Natural killer cell (primary cell): ENCODE measurements at places on chromosomes 4 and X. TPM values are rescaled to one million over a fixed set of nuclear protein-coding genes. Genes with fewer than 3 reads are reported as not detected.

DNA sequence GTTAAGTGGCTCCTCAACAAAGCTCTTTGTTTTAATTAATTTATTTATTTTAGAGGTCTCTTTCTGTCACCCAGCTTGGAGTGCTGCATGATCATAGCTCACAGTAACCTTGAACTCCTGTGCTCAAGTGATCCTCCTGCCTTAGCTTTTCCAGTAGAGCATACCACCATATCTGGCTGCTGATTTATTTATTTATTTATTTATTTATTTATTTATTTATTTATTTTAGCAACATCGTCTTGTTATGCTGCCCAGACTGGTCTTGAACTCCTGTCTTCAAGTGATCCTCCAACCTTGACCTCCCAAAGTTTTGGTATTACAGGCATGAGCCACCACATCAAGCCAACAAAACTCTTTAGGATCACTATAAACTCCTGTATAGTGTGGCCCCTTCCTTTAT lies 15.8 kb upstream of the KLF8 start:
- no peaks in the 10 kb centered on the region for H3K4me1 ChIP-seq
- H3K27ac ChIP-seq: no peak overlapping the region
- no peak overlapping the region for H3K4me3 ChIP-seq

DNA sequence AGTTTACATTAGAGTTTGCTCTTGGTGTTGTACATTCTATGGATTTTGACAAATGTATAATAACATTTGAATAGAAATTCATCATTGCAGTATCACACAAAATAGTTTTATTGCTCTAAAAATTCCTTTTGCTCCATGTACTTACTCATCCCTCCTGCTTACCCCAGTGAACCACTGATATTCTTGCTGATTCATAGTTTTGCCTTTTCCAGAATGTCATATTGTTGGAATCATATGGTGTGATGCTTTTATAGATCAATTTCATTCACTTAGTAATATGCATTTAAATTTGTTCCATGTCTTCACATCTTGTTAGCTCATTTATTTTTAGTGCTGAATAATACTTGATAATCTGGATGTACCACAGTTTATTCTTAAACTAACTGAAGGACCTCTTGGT lies 1593.2 kb downstream of the C4orf33 start:
- no peaks in the 10 kb centered on the region for H3K36me3 ChIP-seq
- H3K4me1 ChIP-seq: no peaks in the 10 kb centered on the region
- H3K27ac ChIP-seq: no peak overlapping the region
- no peak for DNase-seq

GRCh38 chrX:15437724-15438123 lies 53.5 kb upstream of the VEGFD start:
- DNase-seq: no peak
- H3K4me3 ChIP-seq: no peak overlapping the region
- no peaks in the 10 kb centered on the region for H3K27me3 ChIP-seq
- no peaks in the 10 kb centered on the region for H3K4me1 ChIP-seq
- no peak overlapping the region for H3K27ac ChIP-seq

SPACA5 gene
- total RNA-seq: not detected

AGA gene
- 16.6 TPM for total RNA-seq
